ENCODE measurements at places on chromosomes 3 and 15.

- no peak for DNase-seq
Observed at GRCh38 chr15:45107941-45108630, 5.9 kb downstream of the DUOX2 start.

DNA sequence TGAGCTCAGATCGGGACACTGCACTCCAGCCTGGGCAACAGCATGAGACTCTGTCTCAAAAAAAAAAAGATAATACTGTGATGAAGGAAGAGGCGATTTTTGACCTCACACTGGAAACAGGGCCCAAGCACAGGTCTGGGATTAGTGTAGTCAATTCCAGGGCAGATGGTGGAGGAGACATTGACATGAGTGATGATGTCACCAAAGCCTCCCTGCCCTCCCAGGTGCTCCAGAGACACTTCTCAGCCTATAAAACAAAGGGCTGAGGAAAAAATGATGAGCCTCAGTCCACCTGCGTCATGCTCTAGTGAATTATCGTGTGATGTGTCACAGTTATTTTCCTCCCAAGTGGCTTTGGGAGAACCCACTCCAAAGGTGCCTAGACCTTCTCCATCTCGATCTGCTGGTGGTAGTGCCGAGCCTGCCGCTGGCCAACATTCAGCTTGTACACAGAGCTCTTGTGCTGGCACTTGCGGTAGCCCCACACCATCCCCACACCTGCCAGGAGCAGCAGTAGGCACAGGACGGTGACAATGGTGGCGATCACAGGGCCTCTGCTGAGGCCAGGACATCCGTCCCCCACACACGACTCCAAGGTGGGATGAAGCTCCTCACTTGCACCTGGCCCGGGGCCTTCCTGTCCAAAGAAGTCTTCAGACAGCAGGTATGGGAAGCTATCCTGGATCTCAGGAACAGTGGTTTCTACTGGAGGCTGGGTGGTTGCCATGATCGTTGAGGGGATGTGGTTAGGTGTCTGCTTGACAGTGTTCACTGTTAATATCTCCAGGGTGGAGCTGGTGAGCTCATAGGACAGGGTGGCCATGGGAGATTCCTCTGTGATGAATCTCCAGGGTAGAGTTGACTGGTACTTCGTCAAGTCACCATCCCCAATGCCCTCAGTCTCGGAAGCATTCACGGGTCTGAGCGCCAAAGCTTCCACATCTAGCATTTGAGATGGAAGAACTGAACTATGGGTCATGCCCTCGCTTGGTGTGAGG, 38.8 kb downstream of the CRTAP start:
- DNase-seq, result no peak

DNA sequence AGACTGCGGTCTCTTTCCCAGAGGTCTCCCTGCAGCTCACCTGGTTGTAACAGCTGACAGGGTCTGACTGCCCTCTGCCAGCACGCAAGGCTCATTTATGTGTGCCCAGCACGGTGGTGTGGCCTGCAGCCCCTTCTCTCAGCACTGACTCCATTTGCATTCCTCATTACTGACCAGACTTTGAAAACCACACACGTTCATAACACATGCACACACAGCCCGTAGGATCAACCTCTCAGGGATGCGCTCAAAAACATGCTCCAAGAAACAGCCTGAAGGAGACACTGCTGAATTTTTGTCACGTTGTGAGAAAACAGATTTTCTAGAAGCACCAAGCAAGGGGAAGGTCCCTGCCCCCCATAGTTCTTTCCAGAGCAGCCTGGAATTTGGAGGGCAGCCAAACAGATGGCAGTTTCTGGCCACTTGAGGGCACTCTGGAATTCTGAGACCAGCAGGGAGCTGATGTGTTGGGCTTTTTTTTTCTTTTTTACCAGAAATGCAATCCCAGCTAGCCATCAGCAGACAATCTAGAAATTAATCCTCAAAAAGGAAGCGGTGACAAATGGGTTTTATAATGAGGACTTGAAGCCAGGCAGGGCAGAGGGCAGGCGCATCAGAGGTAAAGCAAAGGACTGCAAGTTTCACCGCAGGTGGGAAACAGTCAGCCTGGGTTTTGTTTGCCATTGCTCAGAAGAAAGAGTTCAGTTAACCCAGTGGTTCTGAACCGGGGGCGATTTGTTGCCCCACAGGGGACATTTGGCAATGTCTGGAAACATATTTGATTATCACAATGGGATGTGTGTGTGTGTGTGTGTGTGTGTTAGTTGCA, 170.5 kb upstream of the PROK2 start:
- no peak for DNase-seq

GRCh38 chr3:157494581-157495281, 8.5 kb downstream of the VEPH1 start:
- no peak for DNase-seq

DNA sequence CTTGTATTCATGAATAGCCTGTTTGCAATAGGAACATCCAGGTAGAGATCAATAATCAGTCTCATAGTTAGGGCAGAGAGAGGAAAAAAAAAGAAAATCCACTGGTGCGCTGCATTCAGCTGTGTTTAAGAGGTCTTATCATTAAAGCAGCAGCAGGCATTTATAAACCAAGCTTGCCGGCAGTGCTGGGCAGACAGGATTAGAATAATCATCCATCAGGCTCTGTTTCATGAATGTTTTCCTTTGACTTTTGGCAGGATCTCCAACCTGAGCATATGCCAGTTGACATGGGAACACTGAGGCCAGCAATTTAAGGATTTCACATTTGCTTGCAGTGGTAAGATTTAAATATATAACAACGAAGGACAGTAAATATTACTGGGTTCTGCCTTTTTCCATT, 305.2 kb upstream of the SEMA6D start:
- DNase-seq, result no peak

- no peak for DNase-seq
Observed at GRCh38 chr3:72044231-72044855, 259.4 kb upstream of the PROK2 start.

GRCh38 chr15:62050115-62050514, 10.1 kb downstream of the VPS13C start:
- no peak for DNase-seq

GRCh38 chr15:51267703-51268083, 70.7 kb downstream of the CYP19A1 start:
- no peak for DNase-seq

DNA sequence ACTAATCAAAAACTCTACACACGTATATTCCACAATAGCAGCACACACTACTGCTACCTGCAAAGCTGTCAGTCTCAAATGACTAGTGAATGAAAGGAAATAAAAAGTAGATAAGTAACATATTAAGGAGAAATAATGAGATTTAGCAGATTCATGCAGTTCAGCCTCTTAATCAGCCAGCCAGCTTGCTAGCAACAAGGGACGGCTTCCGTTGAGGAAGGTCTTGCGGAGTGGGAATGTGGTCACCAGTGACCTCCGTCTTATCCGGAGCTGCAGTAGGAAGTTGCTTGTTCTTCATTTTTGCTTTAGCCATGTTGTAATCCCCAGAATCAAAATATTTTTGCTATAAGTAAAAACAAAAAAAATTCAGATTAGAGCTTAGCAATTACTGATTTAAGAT, 17.1 kb downstream of the ARPP19 start:
- DNase-seq, result no peak

DNA sequence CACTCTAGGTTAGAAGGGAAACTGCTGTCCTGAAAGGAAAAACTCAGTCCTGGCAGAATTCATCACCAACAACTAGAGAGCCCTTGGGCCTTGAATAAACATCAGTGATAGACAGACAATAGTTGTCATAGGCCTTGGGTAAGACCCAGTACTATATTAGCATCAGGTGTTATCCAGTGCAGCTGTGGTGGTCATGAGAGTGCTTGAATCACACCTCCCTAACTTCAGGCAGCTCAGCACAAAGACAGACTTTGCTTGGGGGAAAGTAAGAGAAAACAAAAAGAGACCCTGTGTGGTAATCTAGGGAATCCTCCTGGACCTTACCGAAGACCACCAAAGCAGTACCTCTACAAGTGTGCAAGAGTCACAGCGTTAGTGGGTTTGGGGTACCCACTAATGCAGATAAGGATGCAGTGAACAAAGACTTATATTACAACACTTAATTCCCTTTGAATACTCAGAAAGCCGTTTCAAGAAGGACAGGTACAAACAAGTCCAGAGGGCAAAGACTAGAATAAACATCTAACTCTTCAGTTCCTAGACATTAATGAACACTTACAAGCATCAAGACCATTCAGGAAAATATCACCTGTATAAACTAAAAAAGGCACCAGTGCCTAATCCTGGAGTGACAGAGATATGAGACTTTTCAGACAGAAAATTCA, 332.3 kb upstream of the EPHA3 start:
- DNase-seq, result no peak

GRCh38 chr3:72245183-72245811, 460.3 kb upstream of the PROK2 start:
- DNase-seq, result no peak

DNA sequence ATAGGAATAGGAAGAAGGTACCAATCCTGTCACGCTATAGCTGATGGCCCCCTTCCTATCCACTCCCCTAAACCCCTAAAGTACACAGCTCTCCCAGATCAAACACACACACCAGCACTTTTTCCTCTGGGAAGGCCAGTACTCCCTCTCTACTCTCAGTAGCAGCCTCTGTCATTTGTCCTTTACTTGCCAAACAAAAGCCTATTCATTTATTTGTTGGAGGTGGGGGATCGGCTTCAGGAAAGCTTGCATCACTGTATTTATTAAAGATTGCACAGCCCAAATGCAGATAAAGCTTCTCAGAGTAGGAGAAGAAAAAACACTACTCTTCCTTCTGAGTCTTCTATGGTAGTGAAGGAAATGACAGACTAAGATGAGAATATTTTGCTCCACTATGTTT, 429.7 kb upstream of the RASGRP1 start:
- DNase-seq, result no peak

- DNase-seq, result no peak
Observed at GRCh38 chr3:191387441-191388077, 57.2 kb upstream of the UTS2B start.

- DNase-seq, result no peak
Observed at GRCh38 chr15:48679952-48680351, 34.4 kb upstream of the FBN1 start.

- DNase-seq, result no peak
Observed at GRCh38 chr15:48396020-48396419, 64.8 kb downstream of the DUT start.

DNA sequence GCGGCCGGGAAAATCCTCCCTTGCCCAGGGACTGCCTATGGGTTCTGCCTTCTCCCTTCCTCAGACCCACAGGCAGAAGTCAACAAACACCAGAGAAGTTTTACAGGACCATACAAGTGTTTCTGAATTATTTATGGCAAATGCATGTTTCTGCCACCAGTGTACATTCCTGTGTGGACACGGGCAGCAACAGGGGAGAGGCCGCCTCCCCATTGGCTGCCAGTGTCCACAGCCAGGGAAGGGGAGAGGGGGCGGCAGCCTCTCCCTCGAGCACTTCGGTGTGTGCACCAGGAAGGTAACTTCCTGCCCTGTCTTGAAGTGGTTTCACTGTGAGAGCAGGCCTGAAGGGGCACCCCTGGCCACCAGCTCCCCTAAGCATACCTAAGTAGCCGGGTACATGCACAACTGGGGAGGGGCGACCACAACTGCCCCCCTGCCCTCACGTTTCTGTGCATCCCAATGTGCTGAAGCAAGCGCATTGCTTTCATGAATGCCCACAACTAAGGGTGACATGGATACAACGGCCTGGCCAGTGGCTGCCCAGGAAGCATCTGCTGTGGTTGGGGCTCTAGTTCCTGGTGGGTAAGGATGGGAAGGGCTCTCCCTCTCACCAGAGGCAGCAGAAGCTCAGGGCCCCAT, 14.8 kb upstream of the SHISA5 start:
- no peak for DNase-seq
